ENCODE measurements at places on chromosomes 6 and 20.

DNA sequence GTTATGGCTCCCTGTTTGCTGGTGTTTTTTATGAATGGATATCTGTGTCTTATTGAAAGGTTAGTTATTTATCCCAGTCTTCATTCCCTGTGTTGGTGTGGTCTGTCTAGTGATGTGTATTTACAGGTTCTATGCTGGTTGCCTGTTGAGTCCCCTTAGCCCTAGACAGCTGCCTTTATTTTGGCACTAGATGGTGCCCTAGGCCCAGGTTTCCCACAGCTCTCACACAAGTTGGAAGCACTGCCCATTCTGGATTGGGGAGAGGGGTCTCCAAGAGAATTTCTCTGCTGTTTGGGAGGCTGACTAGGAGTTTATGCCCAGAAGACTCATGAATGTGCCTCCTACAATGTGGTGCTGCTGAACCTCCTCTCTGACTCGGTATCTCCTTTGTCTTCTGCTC, 12.4 kb downstream of the GRM1 start:
- ATAC-seq: peak; percentile 90

GRCh38 chr20:2695206-2695983, 2.8 kb downstream of the EBF4 start:
- no peak for ATAC-seq

DNA sequence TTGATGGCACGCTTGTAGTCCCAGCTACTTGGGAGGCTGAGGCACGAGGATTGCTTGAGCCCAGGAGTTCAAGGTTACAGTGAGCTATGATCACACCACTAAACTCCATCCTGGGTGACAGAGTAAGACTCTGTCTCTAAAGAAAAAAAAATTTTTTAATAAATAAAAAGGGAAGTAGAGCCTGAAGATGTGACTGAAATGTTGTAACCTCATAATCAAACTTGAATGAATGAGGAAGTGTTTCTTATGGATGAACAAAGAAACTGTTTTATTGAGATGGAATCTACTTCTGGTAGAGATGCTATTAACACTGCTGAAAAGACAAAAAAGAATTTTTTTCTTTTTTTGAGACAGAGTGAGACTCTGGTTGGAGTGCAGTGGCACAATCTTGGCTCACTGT, 6.7 kb downstream of the MAK start:
- ATAC-seq: no peak

DNA sequence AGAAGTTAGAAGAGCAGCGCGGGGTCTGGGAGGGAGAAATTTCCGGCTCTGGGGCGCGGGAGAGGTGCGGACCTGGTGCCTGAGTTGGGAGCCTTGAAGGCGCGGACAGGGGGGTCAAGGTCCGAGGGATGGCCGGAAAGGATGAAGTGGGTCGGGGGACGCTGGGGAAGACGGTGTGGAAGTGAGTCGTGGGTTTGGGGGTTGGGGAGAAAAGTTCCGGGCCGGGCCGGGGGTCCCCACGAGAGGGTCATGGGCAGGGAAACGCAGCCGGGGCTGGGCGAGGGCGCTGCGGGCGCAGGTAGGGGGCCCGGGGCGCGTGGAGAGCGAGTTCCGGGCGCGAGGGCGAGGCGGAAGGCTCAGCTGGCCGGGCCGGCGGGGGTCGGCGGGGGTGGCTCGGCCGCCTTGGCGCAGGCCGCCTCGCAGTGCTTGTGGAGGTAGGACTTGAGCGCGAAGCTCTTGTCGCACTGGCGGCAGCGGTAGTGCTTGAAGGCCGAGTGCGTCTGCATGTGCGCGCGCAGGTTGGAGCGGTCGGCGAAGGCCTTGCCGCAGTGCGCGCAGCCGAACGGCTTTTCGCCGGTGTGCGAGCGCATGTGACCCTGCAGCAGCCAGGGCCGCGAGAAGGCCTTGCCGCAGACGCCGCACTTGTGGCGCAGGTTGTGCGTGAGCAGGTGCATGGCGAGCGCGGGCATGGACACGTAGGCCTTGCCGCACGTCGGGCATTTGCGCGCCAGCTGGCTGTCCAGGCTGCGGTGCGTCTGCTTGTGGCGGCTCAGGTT, 10.5 kb upstream of the SRXN1 start:
- no peak for ATAC-seq

DNA sequence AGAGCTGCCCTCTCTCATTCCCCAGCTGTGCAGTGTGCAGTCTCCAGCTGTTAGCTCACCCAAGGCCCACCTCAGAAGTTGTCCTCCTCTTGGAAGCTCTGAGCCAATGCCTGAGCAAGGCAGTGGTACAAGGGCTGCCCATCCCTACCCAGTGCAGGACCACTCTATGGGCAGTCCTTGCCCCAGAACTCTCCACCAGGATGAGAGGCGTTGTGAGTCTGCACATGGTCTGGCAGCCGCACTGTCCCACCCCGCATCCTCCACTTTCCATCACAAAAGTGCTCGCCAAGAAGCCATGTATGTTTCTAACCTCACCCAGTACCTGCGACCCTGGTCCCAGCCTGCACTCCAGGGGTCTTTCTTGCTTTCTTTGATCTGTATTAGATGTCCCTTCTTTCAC, 175.1 kb upstream of the PMEPA1 start:
- ATAC-seq: no peak

DNA sequence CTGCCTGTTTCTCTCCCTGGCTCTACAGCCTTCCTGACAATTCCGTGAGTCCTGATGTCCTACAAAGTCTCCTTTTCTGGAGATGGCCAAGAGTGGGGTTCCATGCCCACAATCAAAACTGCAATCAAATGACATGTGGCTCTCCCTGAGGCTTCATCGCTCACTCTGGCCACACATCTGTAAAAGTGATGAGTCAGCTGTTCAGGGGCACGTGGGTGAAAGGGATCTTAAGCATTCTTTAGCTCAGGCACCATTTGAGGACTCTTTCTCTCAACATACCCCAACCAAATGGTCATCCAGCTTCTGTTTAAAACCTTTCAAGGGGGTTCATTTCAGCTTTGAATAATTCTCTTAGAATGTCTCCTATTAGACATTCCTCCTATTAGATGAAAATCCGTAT, 42.3 kb upstream of the EYA2 start:
- no peak for ATAC-seq

- ATAC-seq: no peak
These were observed 838.4 kb downstream of the DHX35 start for GRCh38 chr20:39800548-39800947.

- ATAC-seq: no peak
These were observed at the start of gene SFTA2 for GRCh38 chr6:30931969-30932645. Gene SFTA2 (minus strand): TSS chr6:30932170. CDS start chr6:30932096, 74 bp downstream.

DNA sequence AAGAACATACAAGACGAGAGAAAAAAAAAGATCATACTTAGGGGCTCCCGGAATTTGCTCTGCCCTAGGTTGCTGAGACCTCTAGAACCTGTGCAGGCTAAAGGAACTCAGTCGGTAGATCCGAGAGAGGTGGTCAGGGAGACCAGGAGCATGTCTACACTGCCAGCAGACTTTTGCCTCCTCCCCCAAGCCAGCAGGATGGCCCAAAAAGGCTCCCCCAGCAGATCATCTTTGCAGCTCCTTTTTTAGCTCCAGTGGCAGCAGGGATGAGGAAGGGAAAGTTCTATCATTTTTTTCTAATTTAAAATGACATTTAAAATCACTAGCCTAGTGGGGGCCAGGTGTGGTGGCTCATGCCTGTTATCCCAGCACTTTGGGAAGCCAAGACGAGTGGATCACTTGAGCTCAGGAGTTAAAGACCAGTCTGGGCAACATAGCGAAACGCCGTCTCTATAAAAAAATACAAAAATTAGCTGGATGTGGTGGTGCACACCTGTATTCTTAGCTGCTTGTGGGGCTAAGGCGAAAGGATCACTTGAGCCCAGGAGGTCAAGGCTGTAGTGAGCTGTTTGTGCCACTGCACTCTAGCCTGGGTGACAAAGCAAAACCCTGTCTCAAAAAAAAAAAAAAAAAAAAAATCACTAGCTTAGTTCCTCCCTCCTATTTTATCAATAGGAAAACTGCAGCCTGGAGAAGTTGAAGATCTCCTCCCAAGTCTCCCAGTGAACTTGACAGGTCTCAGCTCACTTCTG, 69.3 kb upstream of the MYL9 start:
- no peak for ATAC-seq

- ATAC-seq: peak; percentile 34
These were observed 182.3 kb downstream of the KIF16B start for GRCh38 chr20:16390991-16391390.

DNA sequence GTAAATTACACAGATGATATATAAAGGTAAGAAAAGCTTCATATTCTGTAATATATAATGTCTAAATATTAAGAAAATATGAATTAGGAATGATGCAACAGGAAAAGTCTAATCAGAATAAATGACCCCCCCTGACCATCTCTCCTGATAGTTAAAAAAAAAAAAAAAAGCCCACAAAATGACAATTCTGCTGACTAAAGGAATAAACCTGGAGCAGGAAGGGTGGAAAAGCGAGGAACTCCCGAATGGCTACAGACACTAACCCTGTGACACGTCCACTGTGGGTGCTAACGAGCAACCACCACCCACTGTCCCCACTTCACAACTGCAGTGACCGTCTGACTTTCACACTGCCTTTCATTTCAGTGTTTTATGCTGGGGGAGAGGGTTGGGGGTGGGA, 67.6 kb upstream of the FOXQ1 start:
- no peak for ATAC-seq

- ATAC-seq: no peak
These were observed 30.9 kb upstream of the PTPRT start for GRCh38 chr20:43220612-43221011.

GRCh38 chr6:43951063-43951755, 176.0 kb downstream of the MRPL14 start:
- peak; percentile 82 for ATAC-seq

GRCh38 chr6:2663123-2663522, 87.6 kb downstream of the MYLK4 start:
- no peak for ATAC-seq

DNA sequence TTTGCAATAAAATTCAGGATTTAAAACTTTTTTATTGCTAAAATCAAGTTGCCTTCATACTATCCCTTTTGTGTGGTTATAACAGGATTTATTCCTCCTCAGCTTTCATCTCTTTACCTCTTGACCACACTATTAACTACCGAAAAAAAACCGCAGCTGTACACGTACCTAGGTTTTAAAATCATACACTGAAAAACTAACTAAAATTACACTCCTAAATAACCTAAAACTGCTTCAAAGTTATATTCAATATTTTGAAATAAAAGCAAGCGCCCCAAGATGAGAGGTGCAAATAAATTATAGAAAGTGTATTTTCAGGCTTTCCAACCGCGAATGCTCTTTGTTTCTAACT, 1.4 kb downstream of the MPC1 start:
- ATAC-seq: no peak

DNA sequence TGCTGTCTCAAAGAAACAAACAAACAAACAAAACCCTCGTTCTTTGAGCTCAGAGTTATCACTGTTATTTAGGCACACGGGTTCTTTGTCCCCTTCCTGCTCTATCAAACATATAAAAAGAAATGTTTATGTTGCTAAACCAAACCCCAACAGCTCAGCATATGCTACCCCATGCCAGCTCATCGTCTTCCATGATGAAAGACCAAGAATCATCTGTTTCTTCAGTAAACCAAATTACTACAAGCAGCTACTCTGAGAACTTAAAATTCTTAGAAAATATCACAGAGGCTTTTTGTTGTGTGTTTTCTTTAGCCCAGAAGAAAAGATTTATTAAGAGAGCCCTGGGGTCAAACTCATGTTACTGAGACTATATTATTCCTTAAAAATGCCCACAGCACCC, 4.7 kb downstream of the TRERF1 start:
- no peak for ATAC-seq

GRCh38 chr6:161434921-161435747, 161.3 kb upstream of the AGPAT4 start:
- peak; percentile 52 for ATAC-seq

DNA sequence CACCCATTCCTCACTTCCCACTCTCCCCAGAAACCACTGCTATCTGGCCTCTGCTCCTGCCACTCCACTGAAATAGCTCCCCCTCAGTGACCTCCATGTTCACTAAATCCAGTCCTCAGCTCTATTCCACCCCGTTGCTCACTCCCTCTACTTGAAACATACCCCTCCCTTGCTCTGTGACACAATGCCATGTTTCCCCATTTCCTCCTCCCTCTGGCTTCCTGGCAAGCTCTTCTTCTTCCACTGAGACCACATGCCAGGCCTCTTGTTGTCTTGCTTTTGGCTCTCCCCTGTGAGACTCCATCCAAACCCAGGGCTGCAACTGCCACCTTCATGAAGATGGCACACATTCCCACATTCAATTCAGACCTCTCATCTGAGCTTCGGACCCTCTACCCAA, 13.9 kb downstream of the TMEM151B start:
- no peak for ATAC-seq

DNA sequence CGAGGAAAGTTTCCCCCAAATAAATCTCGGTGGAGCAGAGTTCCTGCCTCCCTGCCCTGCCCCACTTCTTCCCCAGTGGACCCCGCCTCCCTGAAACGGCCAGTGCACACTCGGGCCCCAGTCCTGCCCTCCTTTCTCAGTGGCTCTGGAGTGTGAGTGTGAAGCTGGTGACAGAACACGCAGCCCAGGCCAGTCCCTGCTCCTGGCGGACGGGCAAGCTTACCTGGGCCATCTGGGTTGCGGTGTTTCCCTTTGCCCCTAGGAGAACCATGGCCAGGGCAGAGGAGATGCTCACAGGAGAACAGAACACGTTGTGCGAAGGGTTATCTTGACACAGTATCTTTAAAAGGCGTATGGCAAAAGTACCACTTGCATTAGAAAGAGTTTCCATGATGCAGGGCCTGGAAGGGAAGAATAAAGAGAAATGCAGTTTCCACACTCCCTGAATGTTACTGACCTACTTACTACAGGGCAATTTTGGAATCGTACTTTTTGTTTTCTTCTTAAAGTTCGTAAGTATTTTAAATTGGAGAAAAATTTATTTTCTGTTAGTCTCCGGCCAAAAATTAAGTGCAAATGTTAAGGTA, 2.8 kb downstream of the SERPINB9 start:
- ATAC-seq: no peak

DNA sequence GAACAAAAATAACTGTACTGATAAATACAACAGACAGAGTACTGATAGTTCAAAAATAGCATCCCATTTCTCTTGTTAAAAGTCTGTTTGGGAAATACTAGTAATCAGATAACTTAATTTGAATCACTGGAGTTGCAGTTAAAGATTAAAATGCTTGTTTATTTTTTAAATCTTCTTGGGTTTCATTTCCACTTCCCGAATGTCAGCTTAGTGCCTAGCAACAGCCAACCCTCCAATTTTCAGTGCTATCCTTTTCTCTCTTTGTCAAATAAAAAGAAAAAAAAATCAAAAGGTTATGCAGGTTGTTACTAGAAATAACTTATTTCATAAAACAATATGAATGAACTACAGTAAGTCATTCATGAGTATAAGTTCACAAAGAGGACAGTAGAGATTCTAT, 257.7 kb upstream of the STXBP5 start:
- no peak for ATAC-seq

Measured in motor neuron (in vitro differentiated cells).